ENCODE measurements at places on chromosomes 3 and 15.

DNA sequence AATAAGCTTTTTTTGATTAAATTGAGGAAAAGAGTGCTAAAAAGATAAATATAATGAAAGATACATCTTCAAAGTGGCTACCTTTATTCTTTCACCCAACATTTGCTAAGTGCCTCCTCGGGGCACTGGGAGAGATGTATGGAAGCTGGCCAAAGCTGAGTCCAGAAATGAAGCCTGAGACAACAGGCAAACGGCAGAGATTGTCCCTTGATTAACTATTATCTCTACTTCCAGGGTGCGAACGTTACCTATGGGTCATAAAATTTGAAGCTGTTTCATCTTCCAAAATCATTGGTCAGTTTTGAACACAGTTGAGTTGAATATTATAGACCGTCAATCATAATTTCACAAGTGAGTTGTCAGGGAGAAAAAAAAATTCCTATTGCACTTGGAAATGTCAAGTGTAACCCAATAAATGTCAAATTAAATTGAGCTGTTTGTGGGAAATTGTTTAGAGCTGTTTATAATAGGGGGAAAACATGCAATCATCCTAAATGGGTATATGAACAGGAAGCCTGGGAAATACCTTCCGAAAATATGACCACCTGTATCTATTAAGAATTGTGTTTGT lies 73.9 kb downstream of the SUCLG2 start:
- no peak for DNase-seq

- no peak for DNase-seq
Observed at GRCh38 chr15:55829826-55830225, 86.9 kb upstream of the PRTG start.

DNA sequence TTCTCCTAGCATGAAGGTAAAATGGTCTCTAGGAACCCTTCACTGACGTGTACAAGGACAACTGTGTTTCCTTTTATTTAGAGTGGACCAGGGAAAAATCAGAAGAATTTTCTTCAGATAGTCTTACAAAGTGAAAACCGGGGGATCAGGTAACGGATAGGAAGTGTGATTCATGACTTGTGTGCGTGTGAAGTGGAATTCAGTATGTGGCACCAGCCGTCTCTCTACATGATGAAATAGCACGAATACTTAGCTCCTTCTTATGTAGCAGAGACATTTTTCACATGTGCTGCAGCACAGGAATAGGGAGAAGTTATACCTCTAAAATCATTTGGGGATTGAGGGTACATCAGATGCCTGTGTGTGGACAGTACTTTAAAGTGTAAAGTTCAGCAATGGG lies 159.2 kb downstream of the MEX3B start:
- DNase-seq: no peak

- DNase-seq: no peak
Observed at GRCh38 chr3:162970292-162970691, 1473.7 kb downstream of the OTOL1 start.

DNA sequence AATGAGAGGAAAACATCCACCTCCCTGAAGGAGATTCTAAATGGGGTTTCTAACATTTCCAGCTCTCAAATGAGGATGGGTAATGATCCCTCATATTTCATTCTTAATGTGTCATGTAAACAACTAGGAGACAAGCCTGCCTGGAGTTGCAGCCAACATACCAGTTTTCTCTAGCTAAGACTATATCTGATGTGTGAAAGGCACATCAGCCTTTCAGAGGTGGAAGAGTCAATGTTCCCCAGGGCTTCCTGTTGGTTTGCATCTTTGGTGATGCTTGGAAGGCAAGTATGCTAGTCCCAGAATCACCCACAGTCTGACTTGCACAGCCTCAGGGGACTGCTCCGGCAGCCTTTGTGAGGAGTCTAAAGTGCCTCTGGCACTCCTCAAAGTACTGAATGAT lies 921.2 kb downstream of the SQOR start:
- no peak for DNase-seq
